ENCODE measurements at places on chromosomes 7 and 10.

DNA sequence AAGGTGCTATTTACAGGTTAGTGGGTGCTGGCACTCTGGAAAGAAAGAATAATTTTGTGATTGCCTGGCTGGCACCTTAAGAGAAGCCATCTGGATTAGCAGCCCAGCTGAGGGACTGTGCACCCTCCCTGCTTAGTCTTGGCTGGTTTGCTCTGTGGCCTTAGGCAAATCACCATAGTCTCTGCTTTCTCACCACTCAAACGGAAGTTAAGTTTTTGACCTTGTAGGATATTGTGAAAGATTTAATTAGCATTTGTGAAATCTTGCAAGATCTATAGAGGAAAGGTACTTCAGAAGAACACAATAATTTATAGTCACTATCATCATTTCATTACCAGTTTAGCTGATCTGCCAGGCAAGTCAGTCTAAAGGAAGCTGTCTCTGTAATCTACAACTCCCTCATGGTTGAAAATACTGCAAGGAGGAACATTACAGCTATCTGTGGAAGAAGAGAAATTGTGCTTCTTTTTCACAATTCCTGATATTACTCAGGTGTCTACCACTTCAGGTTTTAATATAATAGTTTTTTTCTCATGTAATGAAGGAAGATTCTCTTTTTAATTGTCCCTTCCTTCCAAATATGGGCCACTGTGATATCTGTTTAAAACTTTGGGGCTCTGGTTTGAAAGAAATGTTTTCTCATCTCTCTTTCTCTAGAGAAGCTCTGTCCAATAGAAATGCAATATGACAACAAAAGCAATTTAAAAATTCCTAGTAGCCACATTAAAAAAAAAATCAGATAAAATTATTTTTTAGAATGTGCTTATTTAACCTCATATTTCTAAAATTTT lies 219.6 kb downstream of the PTEN start:
- no peak for DNase-seq

GRCh38 chr7:110386913-110387312 lies 704.0 kb upstream of the LRRN3 start:
- DNase-seq: no peak

DNA sequence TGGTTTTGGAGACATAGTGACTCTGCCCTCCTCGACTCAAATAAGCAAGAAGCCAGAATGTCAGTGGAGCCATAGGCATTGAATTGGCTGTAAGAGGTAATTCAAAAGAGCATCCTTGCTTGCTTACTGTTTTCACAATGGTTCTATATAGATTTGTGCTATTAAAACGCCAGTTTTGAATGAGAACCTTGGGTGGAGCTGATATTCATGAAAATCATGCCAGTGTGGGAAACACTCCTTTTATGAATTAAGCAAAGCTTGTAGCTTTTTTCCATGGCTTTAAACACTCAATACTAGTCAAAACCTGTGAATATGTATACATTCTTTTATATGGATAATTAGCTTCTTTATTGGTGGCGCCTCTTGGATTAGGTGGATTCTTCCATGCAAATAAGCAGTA lies 252.5 kb downstream of the SLC25A13 start:
- DNase-seq: no peak

- no peak for DNase-seq
These were observed 54.4 kb upstream of the IFRD1 start for GRCh38 chr7:112395893-112396292.

GRCh38 chr7:63073736-63074135 lies 924.9 kb upstream of the ZNF722 start:
- no peak for DNase-seq

GRCh38 chr10:125264091-125264490 lies 103.7 kb upstream of the CTBP2 start:
- DNase-seq: no peak

GRCh38 chr7:44390701-44391100 lies 65.3 kb upstream of the CAMK2B start:
- DNase-seq: no peak

GRCh38 chr7:154767142-154767541 lies 235.8 kb downstream of the PAXIP1 start:
- no peak for DNase-seq
